ENCODE measurements at places on chromosomes 12 and 14. TPM values are rescaled to one million over a fixed set of nuclear protein-coding genes. Genes with fewer than 3 reads are reported as not detected.
A peak's percentile ranks its signal among the peaks of the same experiment; 100 is the strongest.

The ACRBP gene
- 0.25 TPM for polyA plus RNA-seq

The NPAS3 gene
- polyA plus RNA-seq: 0.28 TPM

The OAS2 gene
- polyA plus RNA-seq: 8.1 TPM

The PNN gene
- polyA plus RNA-seq: 27.8 TPM

The CDC42BPB gene
- polyA plus RNA-seq: 18.4 TPM

DNA sequence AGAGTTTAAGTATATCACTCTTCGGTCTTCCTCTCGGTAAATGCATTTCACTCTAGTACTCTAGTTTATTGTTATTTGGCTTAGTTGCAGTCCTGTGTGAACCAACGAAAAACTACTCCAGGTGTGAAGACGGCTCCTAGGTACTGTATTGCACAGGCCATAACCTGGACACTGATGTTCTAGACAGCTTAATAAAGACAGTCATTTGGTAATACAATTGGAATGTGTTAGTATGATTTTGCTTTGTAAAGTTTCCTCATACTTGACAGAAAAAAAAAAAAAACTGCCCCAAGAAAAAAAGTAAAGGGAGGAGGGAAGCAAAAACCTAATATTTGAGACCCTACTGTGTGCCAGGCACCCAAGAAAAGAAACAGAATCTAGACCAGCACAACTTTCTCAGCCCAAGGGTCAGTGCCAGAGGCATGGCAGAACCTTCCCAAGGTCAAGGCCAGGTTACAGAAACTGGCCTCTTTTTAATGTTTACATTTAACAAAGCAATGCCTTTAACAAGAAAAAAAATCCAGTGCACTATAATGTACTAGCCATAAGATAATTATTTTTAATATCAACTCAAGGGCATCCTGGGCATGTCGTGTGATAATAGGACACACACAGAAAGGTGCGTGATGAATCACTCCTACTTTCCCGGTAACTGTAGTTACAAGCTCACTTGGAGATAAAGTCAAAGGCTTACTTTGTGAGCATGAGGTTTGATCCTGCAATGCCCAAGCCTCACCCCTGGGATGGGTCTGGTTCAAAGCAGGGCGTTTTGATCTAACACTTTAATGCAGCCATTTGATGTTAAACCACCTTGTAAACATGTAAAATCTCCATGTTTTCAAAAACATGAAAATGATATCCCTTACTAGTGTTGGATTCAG, 110.6 kb downstream of the BMP4 start:
- H3K4me1 ChIP-seq: peaks cover 1% of the 10 kb centered on the region
- no peak overlapping the region for H3K27ac ChIP-seq
- H3K36me3 ChIP-seq: no peaks in the 10 kb centered on the region
- H3K27me3 ChIP-seq: no peaks in the 10 kb centered on the region
- no peak overlapping the region for H3K4me3 ChIP-seq
- DNase-seq: no peak

DNA sequence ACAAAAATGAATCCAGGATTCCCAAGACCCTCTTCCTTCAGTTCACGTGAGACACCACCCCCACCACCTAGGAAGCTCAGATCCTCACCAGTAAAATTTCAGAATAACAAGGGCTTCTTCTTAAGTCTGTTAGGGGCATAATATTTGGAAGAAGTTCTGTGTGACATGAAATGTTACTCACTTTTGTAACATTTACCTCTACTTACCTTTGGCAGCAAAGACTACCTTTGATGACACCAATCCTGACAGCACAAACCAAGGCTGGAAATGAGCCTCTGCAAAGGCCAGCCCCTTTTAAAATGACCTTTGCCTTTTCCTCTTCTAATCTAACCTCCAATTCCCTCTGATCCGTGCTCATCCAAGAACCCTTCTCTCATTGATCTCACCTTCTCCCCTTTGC, 19.4 kb upstream of the KRT77 start:
- no peaks in the 10 kb centered on the region for H3K27me3 ChIP-seq
- DNase-seq: no peak
- H3K4me1 ChIP-seq: no peaks in the 10 kb centered on the region
- H3K36me3 ChIP-seq: no peaks in the 10 kb centered on the region
- no peak overlapping the region for H3K4me3 ChIP-seq
- H3K27ac ChIP-seq: no peak overlapping the region

DNA sequence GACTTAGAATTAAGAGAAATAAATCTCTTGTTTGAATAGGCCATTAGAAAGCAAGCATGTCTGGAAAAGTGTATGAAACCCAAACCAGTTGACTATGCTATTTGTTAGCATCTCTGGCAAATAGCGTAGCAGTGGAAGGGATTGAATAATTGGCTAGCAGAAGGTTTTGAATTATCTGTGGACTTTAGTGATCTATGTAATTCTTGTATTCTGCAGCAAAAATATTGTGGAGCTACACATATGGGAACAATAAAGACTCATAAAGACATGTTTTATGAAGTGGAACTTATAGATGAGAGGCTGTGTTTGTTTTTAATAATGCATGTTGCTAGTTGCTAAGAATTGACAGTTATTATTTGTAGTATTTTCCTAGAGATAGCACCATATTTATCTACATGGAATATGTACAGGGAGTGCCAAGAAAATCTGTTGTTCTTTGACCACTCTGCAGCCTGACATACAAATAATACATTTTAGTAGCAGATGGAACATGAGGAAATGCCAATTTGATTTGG, 4.7 kb downstream of the SRGAP1 start:
- DNase-seq: no peak
- H3K27ac ChIP-seq: no peak overlapping the region
- H3K4me1 ChIP-seq: no peaks in the 10 kb centered on the region
- no peaks in the 10 kb centered on the region for H3K27me3 ChIP-seq
- H3K36me3 ChIP-seq: no peaks in the 10 kb centered on the region
- no peak overlapping the region for H3K4me3 ChIP-seq

GRCh38 chr14:51491776-51492175, 159.9 kb upstream of the FRMD6 start:
- no peak overlapping the region for H3K27ac ChIP-seq
- H3K4me3 ChIP-seq: no peak overlapping the region
- no peaks in the 10 kb centered on the region for H3K4me1 ChIP-seq
- H3K27me3 ChIP-seq: no peaks in the 10 kb centered on the region

DNA sequence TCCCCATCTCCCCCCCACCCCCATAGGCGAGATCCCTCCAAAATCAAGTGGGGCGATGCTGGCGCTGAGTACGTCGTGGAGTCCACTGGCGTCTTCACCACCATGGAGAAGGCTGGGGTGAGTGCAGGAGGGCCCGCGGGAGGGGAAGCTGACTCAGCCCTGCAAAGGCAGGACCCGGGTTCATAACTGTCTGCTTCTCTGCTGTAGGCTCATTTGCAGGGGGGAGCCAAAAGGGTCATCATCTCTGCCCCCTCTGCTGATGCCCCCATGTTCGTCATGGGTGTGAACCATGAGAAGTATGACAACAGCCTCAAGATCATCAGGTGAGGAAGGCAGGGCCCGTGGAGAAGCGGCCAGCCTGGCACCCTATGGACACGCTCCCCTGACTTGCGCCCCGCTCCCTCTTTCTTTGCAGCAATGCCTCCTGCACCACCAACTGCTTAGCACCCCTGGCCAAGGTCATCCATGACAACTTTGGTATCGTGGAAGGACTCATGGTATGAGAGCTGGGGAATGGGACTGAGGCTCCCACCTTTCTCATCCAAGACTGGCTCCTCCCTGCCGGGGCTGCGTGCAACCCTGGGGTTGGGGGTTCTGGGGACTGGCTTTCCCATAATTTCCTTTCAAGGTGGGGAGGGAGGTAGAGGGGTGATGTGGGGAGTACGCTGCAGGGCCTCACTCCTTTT, 2.7 kb downstream of the GAPDH start:
- H3K36me3 ChIP-seq: peaks cover 4% of the 10 kb centered on the region
- no peak for DNase-seq
- peaks cover 1% of the 10 kb centered on the region for H3K27me3 ChIP-seq
- no peak overlapping the region for H3K4me3 ChIP-seq
- no peak overlapping the region for H3K27ac ChIP-seq

DNA sequence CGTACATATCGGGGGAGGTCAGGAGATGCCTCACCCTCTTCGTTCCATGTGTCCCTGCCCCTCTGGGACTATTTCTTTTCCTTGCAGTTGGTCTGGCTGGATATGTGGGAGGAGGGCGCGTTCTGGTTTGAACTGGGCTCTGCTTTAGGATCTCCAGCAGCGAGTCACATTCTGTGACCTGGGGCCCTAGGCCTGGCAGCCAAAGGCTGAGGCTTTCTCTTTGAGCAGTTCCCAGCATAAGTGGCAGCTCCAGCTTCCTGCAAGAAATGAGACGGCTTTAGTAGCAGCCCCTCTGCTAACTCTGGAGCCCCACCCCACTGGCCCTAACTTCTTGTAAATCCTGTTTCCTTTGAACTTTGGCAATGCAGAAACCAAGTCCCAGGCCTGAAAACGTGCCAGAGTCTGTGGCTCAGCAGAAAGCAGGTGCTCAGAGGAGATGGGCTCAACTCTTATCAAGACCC, 274.8 kb downstream of the DPF3 start:
- no peaks in the 10 kb centered on the region for H3K27me3 ChIP-seq
- no peak overlapping the region for H3K4me3 ChIP-seq
- H3K27ac ChIP-seq: no peak overlapping the region
- H3K4me1 ChIP-seq: no peaks in the 10 kb centered on the region
- no peak for DNase-seq

- H3K4me3 ChIP-seq: no peak overlapping the region
- H3K36me3 ChIP-seq: no peaks in the 10 kb centered on the region
- no peak for DNase-seq
- H3K4me1 ChIP-seq: no peaks in the 10 kb centered on the region
- H3K27ac ChIP-seq: no peak overlapping the region
- no peaks in the 10 kb centered on the region for H3K27me3 ChIP-seq
These were observed 173.8 kb upstream of the MIS18BP1 start for GRCh38 chr14:45426685-45427282.

- no peak overlapping the region for H3K4me3 ChIP-seq
- no peaks in the 10 kb centered on the region for H3K4me1 ChIP-seq
- no peaks in the 10 kb centered on the region for H3K36me3 ChIP-seq
- H3K27me3 ChIP-seq: no peaks in the 10 kb centered on the region
- no peak overlapping the region for H3K27ac ChIP-seq
These were observed 60.2 kb upstream of the ATP2B1 start for GRCh38 chr12:89768586-89769482.

- H3K27me3 ChIP-seq: no peaks in the 10 kb centered on the region
- no peaks in the 10 kb centered on the region for H3K4me1 ChIP-seq
- H3K36me3 ChIP-seq: no peaks in the 10 kb centered on the region
- H3K27ac ChIP-seq: no peak overlapping the region
- no peak overlapping the region for H3K4me3 ChIP-seq
- DNase-seq: no peak
These were observed 765.2 kb upstream of the SEL1L start for GRCh38 chr14:82298811-82299210.

- H3K36me3 ChIP-seq: no peaks in the 10 kb centered on the region
- no peaks in the 10 kb centered on the region for H3K27me3 ChIP-seq
- peak overlapping the region; percentile 80 for H3K27ac ChIP-seq
- peaks cover 4% of the 10 kb centered on the region for H3K4me1 ChIP-seq
- H3K4me3 ChIP-seq: no peak overlapping the region
- no peak for DNase-seq
These were observed 39.2 kb downstream of the SAMD4A start for GRCh38 chr14:54606178-54606577.

- DNase-seq: no peak
- H3K27ac ChIP-seq: no peak overlapping the region
- H3K27me3 ChIP-seq: no peaks in the 10 kb centered on the region
- H3K4me1 ChIP-seq: peaks cover 2% of the 10 kb centered on the region
- H3K4me3 ChIP-seq: peak overlapping the region; percentile 58
These were observed 1.4 kb downstream of the SNRPF start for GRCh38 chr12:95859947-95860850.
